GM04503 (cell line): ENCODE measurements at places on chromosomes 1 and 21.

- DNase-seq, result peak; percentile 61
These were observed 71.1 kb upstream of the ERRFI1 start for GRCh38 chr1:8097077-8097799.

- DNase-seq, result no peak
These were observed 326.7 kb upstream of the CAMK1G start for GRCh38 chr1:209256766-209257350.

DNA sequence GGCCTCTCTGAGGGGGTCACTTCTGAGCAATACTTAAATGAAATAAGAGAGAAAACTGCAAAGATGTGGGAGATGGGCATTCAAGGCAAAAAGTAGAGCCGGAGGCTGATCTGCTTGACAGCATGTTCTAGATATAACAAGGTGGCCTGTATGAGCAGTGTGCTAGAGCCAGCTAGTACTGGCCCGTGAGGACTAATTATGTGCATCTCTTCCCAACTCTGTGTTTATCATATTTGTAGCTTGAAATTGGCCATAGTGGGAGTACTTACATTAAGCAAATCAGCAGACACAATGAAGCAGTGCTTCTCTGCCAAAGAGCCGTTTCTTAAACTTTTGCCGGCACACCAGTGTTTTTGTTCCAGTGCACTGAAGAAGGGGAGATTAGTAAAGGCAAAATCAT lies 13.1 kb upstream of the PTBP2 start:
- DNase-seq, result no peak

DNA sequence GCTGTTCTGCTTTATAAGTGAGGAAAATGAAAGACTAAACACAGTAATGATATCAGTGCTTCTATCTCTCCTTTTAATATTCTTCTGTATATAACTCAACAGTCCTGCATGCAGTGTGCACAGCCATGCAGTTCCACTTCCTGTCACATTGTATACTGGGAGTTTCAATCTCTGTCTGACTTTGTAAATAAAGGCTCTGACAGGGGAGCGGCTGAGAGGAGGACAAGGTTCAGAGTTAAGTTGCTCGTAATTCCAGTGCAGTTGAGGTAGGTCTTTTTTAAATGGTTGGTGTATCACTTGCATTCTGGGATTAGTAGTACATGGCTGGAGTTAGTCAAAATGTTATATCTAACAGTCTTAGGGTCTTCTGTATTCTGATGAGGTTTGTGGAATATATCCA lies 264.5 kb downstream of the OLFM3 start:
- no peak for DNase-seq

- no peak for DNase-seq
These were observed 34.8 kb downstream of the CLCA1 start for GRCh38 chr1:86503406-86504136.

DNA sequence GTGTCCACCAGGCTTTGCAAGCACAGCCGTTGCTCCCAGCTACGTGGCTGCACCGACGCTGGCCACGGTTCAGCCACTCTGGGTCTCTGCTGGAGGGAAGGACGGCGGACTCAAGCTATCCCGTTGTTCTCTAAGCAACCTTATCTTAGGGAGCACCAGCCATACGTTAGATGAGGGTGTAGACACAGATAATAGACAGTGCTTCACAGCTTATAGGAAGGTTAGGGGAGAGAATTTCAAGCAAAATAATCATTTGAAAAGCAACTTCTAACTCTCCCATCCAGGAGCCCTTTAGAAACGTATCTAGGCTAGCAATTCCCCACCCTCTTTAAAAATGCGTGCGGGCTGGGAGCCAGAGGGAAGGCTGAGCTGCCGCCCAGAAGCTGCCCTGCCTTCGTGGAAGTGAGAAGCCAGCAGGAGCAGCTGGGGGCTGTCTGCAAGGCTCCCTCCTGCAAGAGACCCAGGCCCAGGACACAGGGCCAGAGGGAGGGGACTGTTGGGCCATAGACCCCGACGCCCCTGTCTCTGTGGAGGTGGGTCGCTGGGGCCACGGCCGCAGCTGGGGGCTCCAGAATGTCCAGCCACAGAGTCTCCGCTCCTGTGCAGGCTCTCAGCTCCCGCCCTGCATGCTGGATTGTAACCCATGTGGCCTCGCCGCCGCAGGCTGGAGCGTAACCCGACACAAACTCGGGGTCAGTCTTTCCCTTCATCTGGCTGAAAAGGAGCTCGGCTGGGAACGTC lies 31.2 kb upstream of the COL6A2 start:
- DNase-seq, result no peak

- DNase-seq, result no peak
These were observed 107.6 kb upstream of the SGIP1 start for GRCh38 chr1:66426239-66426853.
